SHP77 (cell line): ENCODE measurements at places on chromosomes 4 and X.

DNA sequence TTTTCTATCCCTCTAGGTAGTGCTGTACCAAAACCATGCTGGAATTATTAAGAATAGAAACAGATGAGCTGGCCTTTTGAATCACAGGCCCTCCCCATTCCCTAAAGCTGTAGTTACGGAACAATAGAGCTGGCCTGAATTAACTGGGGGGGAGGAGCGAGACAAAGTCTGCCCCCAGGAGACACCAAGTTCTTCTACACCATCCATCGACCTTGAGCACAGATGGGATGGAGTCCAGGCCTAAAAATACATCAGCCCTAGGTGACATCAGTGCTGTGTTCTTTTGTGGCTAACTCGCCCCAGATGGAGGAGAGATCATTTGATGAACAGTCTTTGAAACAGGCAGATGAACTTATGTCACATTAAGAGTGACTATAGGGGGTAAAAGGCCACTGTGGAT, 49.6 kb downstream of the LHFPL1 start:
- no peak for DNase-seq

- no peak for DNase-seq
Observed at GRCh38 chr4:146844761-146845160, 100.9 kb downstream of the TTC29 start.

GRCh38 chr4:2322227-2322626, 60.3 kb upstream of the MXD4 start:
- no peak for DNase-seq

GRCh38 chrX:110310000-110310790, 7.7 kb downstream of the AMMECR1 start:
- no peak for DNase-seq

- DNase-seq: no peak
Observed at GRCh38 chrX:12223650-12224049, 85.4 kb downstream of the FRMPD4 start.

- no peak for DNase-seq
Observed at GRCh38 chr4:1376841-1377605, 29.2 kb downstream of the NKX1-1 start.

- no peak for DNase-seq
Observed at GRCh38 chr4:143424276-143424675, 87.6 kb downstream of the GAB1 start.
